Common myeloid progenitor, CD34-positive (primary cell): ENCODE measurements at places on chromosomes 3 and 15.

DNA sequence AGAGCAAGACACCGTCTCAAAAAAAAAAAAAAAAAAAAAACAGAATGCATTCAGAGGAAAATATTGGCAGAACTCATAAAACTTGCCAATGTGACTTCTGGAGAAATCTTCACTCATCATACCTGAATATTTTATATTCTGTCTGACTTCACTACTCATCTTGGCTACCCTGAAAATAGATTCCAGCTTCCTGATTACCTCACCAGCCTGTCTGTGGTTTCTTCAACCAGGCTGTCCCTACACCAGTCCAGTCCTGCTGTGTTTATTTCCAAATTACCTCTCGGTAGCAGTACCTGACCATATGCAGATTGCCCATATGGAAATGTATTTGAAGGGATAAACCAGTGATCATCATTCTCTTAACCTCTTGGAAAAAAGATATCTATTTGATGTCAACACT, 9.3 kb upstream of the P3H2 start:
- H3K36me3 ChIP-seq = no peaks in the 10 kb centered on the region
- H3K4me1 ChIP-seq = no peaks in the 10 kb centered on the region
- DNase-seq = no peak

GRCh38 chr3:106255870-106256248, 387.0 kb upstream of the CBLB start:
- peak; percentile 9 for DNase-seq
- no peak overlapping the region for H3K4me3 ChIP-seq
- no peaks in the 10 kb centered on the region for H3K36me3 ChIP-seq
- no peaks in the 10 kb centered on the region for H3K27me3 ChIP-seq
- H3K4me1 ChIP-seq = no peaks in the 10 kb centered on the region

- no peaks in the 10 kb centered on the region for H3K27me3 ChIP-seq
- H3K36me3 ChIP-seq = no peaks in the 10 kb centered on the region
- no peak overlapping the region for H3K4me3 ChIP-seq
- no peak overlapping the region for H3K27ac ChIP-seq
- no peaks in the 10 kb centered on the region for H3K4me1 ChIP-seq
- no peak for DNase-seq
Observed at GRCh38 chr3:123376451-123377242, 72.2 kb downstream of the ADCY5 start.

DNA sequence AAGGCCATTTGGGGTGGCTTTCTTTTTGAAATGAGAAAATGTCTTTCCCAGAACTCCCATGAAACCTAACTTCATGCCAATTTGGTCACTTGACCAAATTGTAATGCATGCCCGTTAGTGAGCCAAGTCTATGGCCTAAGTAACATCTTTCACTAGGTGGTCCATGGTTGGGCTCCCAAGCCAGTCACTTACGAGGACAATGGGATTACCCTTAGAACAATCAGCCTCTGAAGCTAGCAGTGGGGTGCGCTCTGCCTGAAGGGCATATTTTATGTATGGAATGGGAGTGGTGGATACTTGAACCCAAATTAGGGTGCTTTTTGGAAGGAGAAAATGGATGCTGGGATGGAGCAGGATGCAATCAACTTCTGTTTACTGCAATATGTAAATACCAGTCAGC, 127.4 kb upstream of the GOLIM4 start:
- no peak for DNase-seq
- H3K36me3 ChIP-seq = no peaks in the 10 kb centered on the region
- H3K27ac ChIP-seq = no peak overlapping the region
- no peaks in the 10 kb centered on the region for H3K27me3 ChIP-seq
- H3K4me3 ChIP-seq = no peak overlapping the region

DNA sequence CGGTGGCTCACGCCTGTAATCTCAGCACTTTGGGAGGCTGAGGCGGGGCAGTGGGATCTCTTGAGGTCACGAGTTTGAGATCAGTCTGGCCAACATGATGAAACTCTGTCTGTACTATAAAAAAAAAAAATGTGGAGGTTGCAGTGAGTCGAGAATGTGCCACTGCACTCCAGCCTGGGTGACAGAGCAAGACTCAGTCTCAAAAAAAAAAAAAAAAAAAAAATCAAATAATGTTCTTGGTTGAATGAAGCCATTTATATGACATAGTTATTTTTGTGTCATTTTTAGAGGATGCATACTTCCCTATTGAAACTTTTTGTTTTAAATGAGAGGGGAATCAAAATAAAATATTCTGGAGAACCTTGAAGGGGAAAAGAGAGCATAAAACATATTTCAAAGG, 3.1 kb downstream of the HMCES start:
- no peak overlapping the region for H3K27ac ChIP-seq
- peaks cover 27% of the 10 kb centered on the region for H3K36me3 ChIP-seq
- peaks cover 6% of the 10 kb centered on the region for H3K4me1 ChIP-seq
- no peak for DNase-seq
- H3K27me3 ChIP-seq = no peaks in the 10 kb centered on the region
- no peak overlapping the region for H3K4me3 ChIP-seq

DNA sequence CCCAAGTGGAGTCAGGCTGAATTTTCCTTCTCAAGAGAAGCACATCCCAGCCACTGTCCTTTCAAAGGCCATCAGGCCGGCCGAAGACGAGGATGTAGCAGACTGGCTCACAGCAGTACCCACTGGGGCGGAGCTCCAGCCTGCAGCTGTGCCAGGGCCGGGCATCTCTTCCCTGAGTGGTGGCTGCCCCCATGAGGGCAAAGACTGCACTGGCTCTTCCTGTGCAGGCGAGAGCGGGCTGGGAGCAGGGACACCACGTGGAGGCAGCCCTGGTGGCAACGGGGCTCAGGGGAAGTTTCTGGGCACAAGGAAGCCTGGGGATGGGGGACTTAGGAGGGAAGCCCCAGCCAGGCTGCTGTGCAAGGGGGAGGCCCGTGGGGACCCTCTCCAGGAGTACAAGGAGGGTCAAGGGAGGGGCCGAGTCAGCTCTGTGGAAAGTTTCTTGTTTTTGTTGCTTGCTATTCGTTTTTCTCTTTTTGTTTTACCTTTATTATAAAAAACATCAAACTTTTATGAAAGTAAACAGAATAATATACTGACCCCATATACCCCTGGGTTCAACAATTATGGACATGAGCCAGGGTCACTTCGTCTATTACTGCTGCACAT, 66.1 kb downstream of the RPN1 start:
- no peaks in the 10 kb centered on the region for H3K36me3 ChIP-seq
- no peak overlapping the region for H3K4me3 ChIP-seq
- DNase-seq = peak; percentile 85
- no peak overlapping the region for H3K27ac ChIP-seq
